ENCODE measurements at places on chromosomes 2 and 18.

DNA sequence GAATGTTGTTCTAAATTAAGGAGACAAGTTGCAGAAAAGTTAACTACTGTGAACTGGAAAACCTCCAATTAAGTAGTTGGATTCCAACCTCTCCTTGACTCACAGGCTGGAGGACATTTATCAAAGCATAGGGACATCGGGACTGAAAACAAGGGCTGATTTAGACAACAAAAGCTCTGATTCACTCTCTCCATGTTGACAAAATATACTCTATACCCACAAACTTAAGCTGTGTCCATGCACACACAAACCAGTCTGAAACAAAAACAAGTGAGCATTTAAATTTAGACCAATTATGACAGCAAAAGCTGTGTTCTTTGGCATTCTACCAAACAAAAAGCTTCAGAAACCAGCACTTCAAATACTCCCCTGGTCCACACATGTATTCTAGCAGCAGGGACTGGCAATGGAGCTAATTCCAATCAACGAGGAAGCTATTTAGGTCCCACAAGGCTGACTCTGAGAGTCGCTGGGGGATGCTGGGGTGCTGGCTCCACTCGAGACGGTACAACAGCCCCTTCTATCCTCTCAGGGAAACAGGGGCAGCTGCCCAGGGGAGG lies 71.4 kb downstream of the NXPH2 start:
- DNase-seq = no peak

- DNase-seq = no peak
These were observed 179.7 kb downstream of the GBX2 start for GRCh38 chr2:235988271-235989015.

- no peak for DNase-seq
These were observed 37.2 kb downstream of the CLASP1 start for GRCh38 chr2:121611730-121612705.

DNA sequence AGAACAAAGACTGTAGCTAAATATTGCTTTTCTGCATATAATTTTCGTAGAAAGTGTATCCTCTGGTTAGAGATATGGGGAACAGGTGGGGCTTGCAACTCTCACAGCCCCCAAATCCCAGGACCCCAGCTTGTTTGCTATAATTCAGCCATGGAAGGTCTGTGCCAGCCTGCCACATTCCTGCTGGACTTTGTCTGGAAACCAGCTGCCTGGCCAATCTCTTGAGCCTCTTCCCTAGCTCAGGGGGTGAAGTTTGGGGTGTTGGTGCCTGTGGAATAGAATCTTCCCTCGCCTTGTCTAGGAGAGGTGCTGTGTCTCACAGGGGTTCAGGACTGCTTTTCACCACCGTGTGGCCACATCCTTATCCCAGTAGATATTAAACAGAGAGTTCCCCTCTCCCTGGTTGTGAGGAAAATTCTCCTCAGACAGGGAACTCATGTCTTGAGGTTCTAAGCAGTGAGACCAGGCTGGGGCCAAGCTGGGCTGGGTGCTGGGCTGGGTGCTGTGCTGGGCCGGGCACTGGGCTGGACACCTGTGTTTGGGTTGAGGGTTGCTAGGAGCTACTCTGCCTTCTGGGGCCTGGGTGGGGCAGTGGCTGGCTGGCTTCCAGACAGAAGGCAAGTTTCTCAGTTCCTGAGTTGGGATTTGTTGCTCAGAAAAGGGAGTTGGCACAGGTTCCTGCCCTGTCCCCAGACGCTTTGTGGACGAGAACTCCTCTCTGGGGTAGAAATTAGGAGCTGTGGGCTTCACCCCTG lies 12.3 kb downstream of the TOGARAM2 start:
- DNase-seq = no peak

GRCh38 chr2:66436581-66437001 lies 1.7 kb downstream of the MEIS1 start:
- DNase-seq = no peak

GRCh38 chr2:78778756-78779510 lies 246.6 kb upstream of the REG3G start:
- DNase-seq = no peak

DNA sequence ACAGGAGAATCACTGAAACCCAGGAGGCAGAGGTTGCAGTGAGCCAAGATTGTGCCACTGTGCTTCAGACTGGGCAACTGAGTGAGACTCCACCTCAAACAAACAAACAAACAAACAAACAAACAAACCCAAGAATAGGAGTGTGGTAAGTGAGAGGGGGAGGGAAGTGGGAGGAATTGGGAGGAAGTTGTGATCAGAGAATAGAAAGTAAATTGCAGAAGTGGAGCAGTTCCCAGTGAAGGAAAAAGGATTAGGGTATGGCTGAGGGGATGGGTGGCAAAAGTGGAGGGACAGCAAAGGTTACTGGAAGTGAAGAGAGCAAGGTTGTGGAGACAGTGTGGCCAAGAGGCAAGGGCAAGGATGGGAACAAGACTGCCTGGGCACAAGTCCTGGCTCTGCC lies 41.1 kb upstream of the C1GALT1C1L start:
- no peak for DNase-seq

DNA sequence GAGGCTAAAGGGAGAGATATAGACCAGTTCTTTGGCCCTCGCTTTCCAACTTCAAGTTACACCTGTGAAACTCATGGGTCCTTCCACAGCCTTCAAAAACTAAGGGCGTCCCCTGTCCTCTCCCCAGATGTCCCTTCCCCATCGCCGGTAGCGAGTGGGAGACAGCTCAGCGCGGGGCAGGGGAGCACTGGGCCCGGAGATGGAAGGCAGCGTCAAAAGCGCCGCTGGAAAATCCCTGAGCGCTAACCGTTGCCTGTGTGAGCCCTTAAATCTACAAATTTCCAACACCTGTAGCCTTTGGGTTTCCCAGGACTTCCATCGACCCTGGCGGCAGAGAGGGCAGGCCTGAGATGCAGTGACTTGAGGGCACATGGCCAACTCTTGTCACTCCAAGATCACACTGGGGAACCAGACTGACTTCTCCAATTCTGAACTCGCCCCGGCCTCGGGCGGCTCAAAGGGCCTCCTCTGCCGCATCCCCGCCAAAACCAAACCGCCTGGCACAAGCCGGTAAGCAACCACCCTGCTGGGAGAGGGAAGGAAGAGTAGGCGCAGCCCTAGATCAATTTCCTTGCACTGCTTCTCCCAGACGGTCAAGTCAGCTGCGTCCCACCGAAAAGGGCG lies 879 bp upstream of the EPAS1 start:
- no peak for DNase-seq

DNA sequence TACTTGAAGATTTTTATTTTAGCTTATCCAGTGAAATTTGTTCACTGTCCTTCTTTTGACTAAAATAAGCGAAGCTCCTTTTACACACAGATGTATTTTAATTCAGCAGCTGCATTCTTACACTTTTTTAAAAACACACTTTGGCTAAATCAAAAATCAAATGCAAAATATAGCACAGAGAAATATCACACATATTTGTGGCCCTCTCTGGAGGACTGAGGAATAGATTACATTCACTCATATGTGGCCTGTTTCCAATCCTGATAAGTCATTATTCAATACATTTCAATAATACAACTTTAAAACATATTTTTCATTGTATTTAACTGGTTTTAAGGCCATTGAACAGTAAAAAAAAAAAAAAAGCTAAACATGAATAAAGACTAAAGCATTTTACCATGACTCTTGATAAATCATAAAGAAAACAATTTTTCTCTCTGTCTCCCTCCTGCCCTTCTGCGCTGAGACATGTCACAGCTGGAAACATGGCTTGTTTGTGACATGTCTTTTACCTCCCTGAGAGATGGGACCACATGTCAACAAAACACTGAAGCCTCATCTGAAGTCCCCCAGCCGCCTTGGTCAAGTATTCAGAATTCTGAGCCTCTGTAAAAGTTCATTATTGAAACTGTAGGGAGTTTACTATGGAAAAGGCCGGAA lies 221.0 kb downstream of the ZNF407 start:
- no peak for DNase-seq

GRCh38 chr2:120433816-120434290 lies 87.9 kb downstream of the INHBB start:
- DNase-seq = no peak

DNA sequence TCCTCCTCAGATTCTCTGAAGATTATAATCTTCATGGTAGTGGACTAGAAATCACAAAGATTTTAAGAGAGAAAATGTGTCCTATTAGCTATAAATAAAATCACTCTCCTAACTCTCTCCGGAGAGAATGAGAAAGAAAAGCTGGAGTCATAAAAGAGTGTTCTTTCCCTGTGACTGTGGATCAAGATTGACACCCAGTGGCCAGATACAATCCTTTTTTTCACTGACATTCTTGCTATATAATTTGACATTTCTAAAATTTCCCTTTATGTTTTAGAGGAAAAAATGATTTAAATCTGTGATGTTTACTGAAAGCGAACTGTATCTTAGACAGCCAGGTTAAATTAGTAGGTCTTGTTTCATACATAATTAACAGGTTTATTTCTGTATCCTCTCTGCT lies 35.4 kb upstream of the LRP2 start:
- no peak for DNase-seq

- DNase-seq = no peak
These were observed 34.6 kb upstream of the SP9 start for GRCh38 chr2:174300114-174300513.

Data from NCI-H1092 (cell line).